ENCODE measurements at places on chromosomes 5 and 9.

GRCh38 chr9:34372467-34373011 lies 4.2 kb downstream of the MYORG start:
- DNase-seq, result no peak

- DNase-seq, result no peak
Measured at GRCh38 chr9:130868230-130868629, 28.4 kb downstream of the QRFP start.

- DNase-seq, result no peak
Measured at GRCh38 chr9:89171693-89172092, 6.9 kb downstream of the SHC3 start.

- DNase-seq, result no peak
Measured at GRCh38 chr5:124796495-124796894, 50.1 kb upstream of the ZNF608 start.

Data from retinal pigment epithelial cell (primary cell).